Activated naive CD8-positive, alpha-beta T cell treated with anti-CD3 and anti-CD28 coated beads, Interleukin-2, amount 50 U/mL, for 16 hours (primary cell): ENCODE measurements at places on chromosomes 1 and 21.

DNA sequence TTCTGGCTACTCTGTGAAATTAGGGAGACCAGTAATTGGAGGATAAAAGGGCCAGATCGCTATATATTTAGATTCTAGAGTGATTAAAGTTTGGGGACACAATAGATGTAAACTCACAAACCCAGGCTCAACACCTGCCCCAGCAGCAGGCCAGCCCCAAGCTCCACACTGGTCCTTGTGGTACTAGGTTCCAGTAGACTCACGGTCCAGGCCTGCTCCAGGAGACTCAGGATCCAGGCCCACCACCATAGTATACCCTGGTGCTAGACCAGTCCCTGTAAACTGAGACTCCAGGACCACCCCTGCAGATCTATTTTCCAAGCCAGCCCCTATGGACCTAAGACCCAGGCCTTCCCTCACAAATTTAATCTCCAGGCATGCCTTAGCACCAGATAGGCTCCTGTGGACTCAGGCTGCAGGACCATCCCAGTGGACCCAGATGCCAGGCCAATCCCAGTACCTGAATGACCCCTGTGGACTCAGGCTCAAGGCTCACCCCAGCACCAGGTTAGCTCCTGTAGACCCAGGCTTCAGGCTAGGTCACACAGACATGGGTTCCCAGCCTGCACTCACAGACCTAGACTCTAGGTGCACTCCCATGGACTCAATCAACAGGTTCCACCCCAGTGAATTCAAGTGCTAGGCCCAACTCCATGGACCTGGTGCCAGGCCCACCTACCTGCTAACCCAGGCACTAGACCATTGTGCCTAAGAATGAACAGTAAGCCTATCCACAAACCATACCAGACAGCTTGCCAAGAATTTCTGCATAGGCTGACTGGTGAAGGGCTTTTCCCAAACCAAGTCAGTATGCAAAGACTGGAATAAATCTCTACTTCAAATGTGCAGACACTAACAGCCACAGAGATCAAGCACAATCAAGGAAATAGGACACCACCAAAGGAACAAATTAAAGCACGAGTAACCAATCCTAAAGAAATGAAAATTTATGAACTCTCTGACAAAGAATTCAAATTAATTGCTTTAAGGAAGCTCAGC lies 13.8 kb upstream of the DENND1B start:
- no peak for DNase-seq

DNA sequence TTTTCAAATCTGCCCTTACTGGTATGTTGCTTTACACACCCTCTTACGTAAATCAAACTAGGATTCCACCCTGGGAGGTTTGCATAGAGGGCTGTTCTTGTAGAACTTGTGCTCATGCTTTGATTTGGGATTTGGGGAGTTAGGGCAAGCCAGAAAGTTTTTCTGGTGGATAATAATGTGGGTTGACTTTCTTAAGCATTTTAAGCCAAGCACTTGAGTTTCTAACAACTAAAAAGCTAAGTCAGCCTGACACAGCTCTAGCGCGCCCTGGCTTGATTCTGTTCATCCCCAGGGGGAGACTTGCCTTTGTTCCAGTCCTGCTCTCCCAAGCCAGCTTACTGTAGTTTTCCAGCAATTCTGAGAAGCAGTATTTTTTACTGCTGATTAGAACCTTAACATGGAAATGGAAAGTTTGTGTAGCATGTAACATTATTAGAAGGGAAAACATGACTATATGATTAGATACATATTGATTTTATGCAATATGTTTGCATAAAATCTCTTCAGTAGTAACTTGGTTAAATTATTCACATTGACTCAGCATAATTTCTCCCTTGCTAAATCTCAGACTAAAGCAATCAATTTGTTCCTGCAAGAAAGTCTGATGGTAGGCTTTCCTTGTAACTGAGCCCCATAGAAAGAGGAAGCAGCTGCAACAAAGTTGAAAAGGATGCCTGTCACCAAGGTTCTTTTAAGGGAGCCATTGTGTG lies 11.0 kb upstream of the PGD start:
- no peak for DNase-seq

- DNase-seq, result no peak
These were observed 17.0 kb downstream of the FAM20B start for GRCh38 chr1:179042700-179043099.

GRCh38 chr1:219576931-219577730 lies 35.8 kb downstream of the ZC3H11B start:
- no peak for DNase-seq

DNA sequence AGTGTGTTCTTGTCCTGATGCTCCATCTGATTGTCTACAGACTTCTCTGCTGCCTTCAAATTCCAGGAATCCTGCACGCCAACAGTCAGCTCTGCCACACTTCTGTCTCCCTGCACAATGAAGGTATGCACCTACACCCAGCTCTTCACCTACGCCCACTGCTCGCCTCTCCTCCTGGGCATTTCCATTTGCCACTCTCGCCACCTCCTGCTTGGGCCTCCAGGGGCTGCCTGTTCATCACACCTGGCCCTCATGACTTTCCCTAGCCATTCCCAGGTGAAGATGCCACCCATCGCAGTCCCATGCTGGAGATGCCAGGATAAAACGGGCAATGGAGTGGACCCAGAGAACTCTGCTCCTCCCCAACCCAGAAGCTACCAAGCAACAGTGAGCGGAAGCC lies 96.5 kb upstream of the ATP1A1 start:
- DNase-seq, result no peak

DNA sequence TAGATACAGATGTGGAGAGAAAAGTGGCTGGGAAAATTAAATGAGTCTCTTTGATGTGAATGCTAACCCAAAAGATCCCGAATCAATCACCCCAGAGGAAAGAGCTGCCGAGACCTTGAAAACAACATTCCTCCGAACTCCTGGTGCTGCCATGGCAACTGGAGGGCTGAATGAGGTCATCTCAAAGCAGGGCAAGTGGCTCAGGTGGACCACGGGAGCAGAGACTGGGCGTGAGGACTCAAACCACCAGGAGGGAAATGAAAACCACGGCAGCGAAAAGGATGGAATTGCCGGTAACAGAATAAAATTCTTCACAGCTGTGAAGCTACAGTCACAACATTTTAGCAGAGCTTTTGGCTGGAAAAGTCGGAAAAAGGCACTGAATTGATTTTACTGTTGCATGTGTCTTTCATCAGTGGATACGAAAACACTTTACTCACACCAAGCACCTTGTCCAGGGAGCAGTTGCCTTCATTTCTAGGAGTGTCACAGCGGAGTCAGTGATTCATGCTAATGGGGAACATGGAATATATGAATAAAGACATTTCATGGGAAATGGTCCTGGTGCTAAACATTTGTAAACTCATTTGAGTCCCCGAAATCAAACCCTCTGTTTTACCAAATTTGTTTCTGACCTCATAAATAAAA lies 23.2 kb upstream of the BECN2 start:
- no peak for DNase-seq

- no peak for DNase-seq
These were observed 85.2 kb upstream of the TLR5 start for GRCh38 chr1:223228201-223228600.

- no peak for DNase-seq
These were observed 44.7 kb downstream of the ABCG1 start for GRCh38 chr21:42263591-42264131.

DNA sequence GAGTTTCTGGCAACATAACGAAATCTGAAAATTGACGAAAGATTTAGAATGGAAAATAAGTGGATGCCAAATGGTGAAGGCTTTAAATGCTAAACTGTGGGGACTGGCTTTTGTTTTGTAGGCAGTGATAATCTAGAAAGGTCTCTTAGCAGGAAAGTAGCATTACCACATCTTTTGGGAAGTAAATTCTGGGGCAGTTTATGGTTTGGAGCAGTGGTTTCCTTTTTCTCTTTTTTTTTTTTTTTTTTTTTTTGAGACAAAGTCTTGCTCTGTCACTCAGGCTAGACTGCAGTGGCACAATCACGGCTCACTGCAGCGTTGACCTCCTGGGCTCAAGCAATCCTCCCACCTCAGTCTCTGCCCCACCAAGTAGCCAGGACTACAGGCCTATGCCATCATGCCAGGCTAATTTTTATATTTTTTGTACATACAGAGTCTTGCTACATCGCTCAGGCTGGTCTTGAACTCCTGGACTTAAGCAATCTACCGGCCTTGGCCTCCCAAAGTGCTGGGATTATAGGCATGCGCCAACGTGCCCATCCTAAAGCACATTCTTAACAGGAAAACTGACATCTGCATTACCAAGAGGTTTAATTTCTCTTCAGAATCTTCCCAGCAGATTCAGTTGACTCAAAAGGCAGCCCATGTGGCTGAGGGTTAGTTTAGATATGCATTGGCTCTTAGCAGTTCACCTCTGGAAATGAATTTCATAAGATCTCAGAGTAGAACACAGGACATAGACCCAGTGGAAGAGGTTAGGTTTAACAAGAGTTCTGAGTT lies 32.9 kb downstream of the C21orf91 start:
- no peak for DNase-seq

GRCh38 chr1:241376701-241377100 lies 19.7 kb upstream of the RGS7 start:
- DNase-seq, result no peak
